Nephron progenitor cell (in vitro differentiated cells): ENCODE measurements at places on chromosomes 11 and 22.

DNA sequence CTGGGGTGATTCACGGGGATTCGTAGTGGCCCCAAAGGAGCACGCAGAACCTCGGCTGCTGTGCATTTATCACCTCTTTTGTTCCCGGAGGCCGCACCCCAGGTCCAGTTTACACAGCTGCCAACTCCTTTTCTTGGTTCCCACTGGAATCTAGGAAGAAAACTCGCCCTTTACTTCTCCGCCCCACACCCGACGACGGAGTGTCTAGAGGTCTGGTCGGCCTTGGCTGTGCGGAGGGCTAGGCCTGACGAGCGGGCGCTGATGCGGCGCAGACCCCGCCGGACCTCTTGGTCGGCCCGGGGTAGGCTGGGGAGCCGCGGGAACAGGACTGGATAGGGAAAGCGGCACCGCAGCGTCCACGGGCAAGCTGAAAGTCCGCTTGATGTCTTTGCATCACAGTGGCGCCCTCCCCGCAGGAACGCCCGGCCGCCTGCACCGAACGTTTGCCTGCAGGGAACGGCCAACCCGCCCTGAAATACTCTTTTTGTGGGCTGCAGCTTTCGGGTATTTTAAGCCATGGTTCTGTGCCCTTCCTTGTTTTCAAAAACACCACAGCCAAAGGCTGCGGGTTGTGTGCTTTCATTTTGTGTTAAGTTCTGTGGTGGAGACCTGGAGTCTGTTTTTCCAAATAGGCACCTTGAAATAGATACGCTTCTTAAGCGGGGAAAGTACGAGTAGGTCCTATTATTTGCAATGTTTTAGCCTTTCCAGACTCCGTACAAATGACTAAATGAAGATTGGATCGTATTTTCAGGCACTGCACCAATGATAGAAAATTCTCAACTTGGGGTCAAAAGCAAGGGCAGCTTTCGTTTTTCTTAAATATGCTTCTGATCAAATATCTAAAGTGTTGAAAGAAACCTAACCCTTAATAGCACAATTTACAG lies 829 bp upstream of the ZBED5 start:
- DNase-seq, result peak; percentile 76

DNA sequence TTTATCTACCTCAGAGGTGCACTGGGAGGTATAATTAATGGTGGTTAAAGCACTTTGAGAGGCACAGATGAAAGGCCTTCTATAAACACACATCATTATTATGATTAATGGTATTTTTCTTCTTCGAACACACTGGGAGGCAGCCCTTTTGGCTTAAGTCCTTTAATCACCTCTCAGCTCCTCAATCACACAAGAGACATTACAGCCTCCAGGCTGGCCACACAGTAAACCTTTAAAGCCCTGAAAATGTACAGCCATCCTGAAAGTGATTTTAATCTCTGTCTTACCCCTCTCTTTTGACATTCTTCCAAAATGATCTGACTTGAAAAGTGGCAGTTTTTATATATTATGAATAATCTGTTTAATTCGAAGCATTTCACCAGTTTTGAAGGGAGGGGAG lies 54.3 kb upstream of the VSTM5 start:
- no peak for DNase-seq

DNA sequence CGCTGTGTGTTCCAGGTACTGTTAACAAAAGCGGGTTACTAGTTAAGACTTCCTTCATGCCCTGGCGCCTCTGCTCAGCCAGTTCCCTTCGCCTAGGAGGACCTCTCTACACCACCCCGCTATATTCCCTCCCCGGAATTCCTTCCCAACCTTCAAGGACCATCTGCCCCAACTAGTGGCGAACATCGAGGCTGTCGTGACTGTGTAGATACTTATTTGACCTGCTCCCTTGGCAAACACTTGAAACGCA lies 450 bp upstream of the BCL2L13 start:
- no peak for DNase-seq

GRCh38 chr22:50222508-50222907 lies 21.7 kb downstream of the SELENOO start:
- DNase-seq, result no peak

GRCh38 chr11:88521399-88521798 lies 183.9 kb upstream of the CTSC start:
- no peak for DNase-seq

DNA sequence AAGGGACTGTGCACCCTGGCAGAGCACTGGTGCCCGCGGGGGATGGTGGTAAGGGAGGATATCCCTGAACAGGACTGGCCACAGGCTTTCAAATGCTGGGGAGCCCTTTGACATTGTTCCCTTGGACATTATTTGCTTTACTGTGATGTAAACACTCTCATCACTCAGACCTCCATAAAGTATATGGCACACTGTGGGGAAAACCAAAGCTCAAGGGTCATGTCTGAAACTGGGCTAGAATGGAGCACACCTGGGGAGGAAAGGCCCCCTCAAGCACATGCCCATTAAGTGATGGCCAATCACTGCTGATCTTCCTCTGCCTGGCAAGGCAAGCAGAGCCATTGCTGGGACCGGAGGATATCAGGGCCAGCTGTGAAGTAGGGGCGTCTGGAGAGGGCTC lies 60.9 kb upstream of the TENM4 start:
- no peak for DNase-seq

DNA sequence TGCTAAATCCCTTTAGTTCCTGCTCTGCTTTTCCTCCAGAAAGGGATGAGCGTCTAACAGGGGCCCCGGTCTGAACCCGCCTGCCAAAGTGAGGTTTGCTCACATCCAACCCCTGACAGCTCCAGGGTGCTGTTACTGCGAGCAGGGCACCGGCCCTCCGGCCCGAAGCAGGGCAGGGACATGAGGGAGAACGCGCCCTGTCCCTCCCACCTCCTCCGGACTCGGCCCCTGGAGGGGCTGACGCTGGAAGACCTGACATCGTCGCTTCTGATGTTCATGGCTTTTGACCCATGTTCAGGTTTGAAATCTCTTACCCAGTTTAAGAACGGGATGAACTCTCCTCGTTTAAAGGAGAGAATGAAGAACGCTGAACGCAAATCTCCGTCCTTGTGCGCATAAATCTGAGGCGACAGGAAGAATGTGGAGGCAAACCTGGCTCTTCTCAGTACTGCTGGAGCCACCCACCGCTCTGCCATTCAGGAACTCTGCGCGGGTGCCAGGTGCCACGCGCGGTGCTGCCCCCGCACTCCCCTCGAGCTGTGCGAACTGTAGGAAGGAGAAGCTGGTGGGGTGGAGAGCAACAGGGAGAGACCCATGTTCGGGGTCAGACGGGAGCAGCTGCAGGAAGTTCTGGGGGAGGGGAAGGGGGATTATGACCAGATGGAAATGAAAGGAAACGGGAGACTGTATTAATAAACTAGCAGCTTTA lies 826 bp upstream of the EEF1G start:
- DNase-seq, result peak; percentile 53

- DNase-seq, result no peak
Measured at GRCh38 chr22:47279337-47279736, 516.9 kb downstream of the TBC1D22A start.

GRCh38 chr11:61710019-61710418 lies 29.8 kb downstream of the DAGLA start:
- DNase-seq, result no peak

GRCh38 chr11:76330651-76331050 lies 50.3 kb downstream of the THAP12 start:
- no peak for DNase-seq

DNA sequence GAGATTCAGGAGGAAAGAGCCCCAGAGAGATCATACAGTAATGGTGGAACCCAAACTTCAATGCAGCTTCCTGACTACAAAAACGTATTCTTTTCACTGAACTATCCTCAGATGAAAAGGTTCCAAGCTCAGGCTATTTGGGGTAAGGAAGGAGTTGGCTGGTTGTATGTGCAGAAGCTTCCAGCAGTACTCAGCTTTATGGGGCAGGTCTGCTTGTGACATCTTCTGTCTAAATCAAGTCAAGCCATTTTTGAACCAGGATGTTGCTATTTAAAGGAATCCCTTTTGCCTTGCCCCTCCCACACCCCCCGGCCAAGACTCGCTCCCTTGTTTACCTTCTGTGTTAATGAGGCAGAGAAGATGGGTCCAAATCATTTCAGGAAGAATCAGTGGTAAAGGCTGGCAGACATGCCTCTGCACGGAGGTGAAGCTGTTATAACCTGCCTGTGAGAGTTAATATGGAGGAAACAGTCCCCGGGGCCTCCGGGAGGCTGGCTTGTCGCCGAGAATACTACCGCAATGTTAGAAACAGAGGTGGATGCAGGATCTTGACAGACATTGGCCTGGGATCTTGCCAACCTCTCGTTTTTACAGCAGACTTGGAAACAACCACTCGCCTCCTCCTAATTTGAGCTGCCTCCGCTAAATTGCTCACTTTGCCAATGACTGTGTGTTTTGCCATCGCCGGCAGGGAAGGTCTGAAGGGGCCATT lies 45.4 kb downstream of the TIMP3 start:
- DNase-seq, result no peak

- no peak for DNase-seq
Measured at GRCh38 chr11:113874581-113875233, 665 bp downstream of the USP28 start.

- DNase-seq, result no peak
Measured at GRCh38 chr11:8749202-8749601, 66.6 kb downstream of the RPL27A start.

- DNase-seq, result no peak
Measured at GRCh38 chr22:38444783-38445182, 10.2 kb downstream of the KCNJ4 start.
